Lung microvascular endothelial cell (primary cell): ENCODE measurements at places on chromosomes 2 and 18.
A peak's percentile ranks its signal among the peaks of the same experiment; 100 is the strongest.

- DNase-seq: no peak
Measured at GRCh38 chr2:68730828-68731227, 3.8 kb upstream of the ARHGAP25 start.

GRCh38 chr2:12176623-12177454, 430.4 kb downstream of the LPIN1 start:
- DNase-seq: peak; percentile 35

DNA sequence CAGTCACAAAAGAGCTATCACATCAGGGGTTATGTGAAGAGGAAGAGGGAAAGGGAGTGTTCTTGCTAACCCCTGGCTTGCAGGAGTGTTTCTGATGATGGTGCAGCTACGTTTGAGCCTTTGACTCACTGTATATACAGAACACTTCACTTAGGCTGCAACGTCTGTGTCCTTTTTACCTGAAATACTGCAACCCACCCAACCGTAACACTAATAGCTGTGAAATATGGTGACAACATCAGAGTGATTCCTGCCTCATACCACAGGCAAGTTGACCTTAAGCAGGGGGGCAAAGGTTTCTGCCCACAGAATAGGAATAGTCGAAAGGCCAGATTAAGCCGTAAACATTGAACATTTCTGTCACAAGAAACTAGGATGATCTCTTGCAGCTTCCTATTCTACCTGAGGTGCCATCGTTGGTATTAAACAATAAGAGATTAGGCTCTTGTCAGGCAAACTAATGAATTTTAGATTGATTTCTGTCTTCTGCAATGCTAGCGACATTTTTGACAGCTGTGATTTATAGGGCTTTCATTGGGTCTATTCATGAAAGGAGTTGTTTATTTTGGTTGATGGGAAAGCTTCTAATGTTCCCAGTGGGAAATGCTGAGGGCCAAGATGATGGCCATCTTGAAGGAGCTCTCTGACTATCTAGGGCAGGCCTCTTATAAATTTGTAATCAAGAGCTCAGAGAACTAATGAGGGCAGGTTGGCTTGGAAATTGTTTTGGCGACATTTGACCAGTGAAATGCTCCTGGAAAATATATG, 316.8 kb downstream of the PIK3C3 start:
- DNase-seq: no peak

DNA sequence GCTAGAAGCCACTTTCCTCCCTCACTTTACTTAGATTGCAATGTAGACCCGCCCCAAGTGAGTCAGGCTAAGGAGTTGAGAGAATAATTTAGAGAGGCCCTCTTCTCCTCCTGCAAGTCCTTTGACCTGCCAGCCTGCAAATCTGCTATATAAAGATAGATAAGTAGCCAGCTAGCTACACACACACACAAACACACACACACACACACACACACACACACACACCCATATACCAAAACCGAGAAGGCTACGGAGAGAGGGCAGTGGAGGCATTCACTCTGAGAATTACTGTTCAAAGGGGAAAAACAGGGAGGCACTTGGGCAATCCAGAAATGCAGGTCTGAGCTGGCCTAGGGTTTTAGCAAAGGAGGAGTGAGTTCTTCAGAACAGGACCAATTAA, 23.0 kb upstream of the SMAD7 start:
- DNase-seq: no peak

DNA sequence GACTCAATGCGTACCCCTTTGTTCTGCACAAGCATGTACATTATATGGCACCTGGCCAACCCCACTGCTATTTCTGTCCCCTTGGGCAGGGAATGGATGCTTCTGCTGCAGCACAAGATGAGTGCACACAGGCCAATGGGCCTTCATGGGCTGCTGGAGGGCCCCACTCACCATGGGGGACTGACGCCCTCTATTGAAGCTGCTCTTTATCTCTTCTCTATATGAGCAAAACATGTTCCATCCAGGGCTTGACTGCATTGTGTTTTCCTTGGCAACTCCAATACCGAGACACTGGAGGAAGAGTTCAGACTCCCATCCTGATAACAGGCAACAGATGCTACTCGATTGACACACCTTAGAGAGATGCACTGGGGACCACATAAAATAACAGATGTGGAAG, 251.6 kb upstream of the NCKAP5 start:
- DNase-seq: no peak

DNA sequence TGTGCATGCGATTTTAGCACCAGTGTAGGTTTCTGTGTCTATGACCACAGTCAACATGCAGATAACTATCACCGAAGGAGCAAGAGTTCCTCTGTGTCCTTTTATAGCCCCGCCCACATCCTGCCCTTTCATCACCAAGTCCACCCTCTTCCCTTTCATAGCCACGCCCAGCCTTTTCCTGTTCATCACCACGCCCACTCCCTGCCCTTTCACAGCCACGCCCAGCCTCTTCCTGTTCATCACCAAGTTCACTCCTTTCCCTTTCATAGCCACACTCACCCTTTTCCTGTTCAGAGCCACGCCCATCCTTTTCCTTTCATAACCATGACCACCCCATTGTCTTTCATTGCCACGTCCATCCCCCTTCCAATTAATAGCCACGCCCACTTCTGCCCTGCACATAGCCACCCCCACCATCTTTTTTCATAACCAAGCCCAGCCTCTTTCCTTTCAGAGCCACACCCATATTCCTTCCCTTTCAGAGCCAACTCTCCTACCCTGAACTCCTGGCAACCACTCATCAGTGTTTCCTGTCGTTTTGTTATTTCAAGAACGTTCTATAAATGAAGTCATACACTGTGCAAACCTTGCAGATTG, 273.9 kb downstream of the MYT1L start:
- peak; percentile 99 for DNase-seq

DNA sequence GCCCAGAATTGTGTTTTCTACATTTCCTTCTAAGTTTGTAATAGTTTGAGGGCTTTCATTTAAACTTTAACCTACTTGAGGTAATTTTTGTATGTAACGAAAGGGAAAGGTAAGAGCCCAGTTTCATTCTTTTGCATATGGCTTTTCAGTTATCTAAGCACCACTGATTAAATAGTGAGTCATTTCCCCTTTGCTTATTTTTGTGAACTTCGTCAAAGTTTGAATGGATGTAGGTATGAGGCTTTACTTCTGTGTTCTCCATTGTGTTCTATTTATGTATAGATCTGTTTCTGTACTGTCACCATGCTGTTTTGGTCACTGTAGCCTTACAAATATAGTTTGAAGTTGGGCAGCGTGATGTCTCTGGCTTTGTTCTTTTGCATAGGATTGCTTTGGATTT, 944.8 kb upstream of the CNTNAP5 start:
- DNase-seq: no peak

GRCh38 chr2:203857656-203858055, 9.9 kb upstream of the CTLA4 start:
- no peak for DNase-seq

- DNase-seq: no peak
Measured at GRCh38 chr2:241984271-241984655, 114.7 kb downstream of the RTP5 start.

- peak; percentile 48 for DNase-seq
Measured at GRCh38 chr2:224284134-224284946, 117.6 kb downstream of the FAM124B start.

DNA sequence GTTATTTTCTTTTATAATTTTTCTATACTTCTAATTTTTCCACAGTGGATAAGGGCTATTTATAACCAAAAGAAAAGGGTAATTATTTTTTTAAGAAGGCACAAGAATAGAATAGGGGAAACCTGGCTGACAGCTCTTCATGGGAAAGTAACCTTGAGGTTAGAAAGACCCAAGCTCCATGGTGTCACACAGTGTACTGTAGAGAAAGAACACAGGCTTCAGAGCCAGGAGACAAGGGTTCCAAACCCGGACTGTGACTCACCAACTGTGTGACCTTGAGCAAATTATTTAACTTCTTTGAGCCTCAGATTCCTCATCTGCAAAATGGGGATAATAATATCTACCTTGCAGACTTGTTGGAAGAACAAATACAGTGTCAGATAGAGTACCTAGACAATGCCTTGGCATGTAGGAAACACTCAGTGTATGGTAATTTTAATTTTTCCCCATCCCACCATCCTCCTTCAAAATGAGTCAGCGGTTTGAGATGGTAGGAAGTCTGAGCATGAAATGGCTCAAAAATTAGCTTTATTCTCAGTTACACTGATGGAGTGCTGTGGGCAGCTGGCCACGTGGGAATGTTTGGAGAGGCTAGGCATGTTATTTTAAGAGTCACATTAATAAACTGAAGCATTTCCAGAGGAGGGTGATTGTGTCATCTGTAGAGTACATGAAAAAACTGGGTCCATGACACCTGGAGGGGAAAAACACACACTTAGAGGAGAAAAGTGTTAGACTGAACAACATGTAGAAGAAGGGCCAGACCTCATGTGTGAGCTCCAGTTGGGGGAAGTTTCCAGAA, 36.7 kb downstream of the TMEM37 start:
- no peak for DNase-seq

GRCh38 chr2:10810202-10811161, 2.1 kb downstream of the PDIA6 start:
- peak; percentile 46 for DNase-seq

- DNase-seq: no peak
Measured at GRCh38 chr2:11514081-11514730, 19.6 kb upstream of the GREB1 start.

GRCh38 chr2:26333293-26333692, 12.7 kb upstream of the SELENOI start:
- DNase-seq: no peak

DNA sequence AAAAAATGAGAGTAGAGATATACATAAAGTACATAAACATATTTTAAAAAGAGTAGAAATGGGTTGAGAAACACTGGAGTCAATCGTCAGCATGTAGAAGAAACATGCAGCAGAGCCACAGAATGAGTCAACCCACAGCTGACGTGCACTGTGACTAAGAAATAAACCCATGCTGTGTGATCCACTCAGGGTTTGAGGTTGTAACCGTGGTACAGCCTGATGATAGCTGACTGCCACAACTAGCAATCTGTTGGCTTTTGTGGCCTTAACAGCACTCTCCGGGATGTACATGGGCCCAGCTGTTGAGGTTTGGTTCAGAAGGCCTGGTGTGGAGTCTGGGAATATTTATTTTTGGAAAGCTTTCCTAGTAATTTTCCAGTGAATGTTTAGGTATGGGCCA, 554.4 kb upstream of the MEX3C start:
- DNase-seq: no peak
